Activated CD4-positive, alpha-beta T cell treated with anti-CD3 and anti-CD28 coated beads for 24 hours (primary cell): ENCODE measurements at places on chromosomes 11 and 22.
A peak's percentile ranks its signal among the peaks of the same experiment; 100 is the strongest.

DNA sequence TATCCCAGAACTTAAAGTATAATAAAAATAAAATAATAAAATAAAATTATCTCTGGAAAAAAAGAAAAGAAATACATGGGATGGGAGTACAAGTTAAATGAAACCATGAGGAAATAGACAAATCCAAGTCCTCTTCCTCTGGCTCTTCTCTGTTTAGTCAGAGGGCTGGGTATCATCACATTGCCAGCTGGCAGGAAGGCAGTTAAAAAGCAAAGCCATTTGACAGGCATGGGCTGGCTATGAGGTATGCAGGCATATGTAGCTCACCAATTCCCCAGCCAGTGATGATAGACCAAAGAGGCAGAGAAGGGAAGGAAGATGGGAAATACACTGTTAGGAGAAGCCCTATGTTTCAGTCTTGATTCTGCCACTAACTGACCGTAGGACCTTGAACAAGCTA, 6.5 kb downstream of the LYVE1 start:
- no peak for DNase-seq

GRCh38 chr22:19970479-19971275, 29.1 kb upstream of the TXNRD2 start:
- peak; percentile 75 for DNase-seq

- DNase-seq, result no peak
These were observed 91.1 kb upstream of the KCNA4 start for GRCh38 chr11:30107899-30108298.

GRCh38 chr22:48072777-48073176, 1310.3 kb downstream of the TBC1D22A start:
- DNase-seq, result no peak

DNA sequence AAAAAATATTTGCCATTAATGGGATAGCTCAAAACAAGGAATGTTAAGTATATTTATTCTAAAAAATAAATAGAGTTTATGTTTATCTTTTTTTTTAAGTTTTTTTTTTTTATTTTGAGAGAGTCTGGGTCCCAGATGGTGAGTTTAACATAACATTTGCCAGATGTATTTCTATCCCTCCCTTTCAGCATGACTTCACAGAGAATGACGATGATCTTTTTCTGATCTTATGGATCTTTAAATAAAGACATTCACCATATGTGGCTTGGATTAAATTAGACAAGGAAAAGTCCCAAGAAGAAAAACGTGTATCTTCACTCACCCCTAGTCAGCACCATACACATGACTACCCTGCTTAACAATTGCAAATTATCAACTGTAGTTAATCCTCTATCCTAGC, 839.8 kb upstream of the CNTN5 start:
- DNase-seq, result no peak

- DNase-seq, result no peak
These were observed 5.0 kb downstream of the RPL3 start for GRCh38 chr22:39314251-39314971.

DNA sequence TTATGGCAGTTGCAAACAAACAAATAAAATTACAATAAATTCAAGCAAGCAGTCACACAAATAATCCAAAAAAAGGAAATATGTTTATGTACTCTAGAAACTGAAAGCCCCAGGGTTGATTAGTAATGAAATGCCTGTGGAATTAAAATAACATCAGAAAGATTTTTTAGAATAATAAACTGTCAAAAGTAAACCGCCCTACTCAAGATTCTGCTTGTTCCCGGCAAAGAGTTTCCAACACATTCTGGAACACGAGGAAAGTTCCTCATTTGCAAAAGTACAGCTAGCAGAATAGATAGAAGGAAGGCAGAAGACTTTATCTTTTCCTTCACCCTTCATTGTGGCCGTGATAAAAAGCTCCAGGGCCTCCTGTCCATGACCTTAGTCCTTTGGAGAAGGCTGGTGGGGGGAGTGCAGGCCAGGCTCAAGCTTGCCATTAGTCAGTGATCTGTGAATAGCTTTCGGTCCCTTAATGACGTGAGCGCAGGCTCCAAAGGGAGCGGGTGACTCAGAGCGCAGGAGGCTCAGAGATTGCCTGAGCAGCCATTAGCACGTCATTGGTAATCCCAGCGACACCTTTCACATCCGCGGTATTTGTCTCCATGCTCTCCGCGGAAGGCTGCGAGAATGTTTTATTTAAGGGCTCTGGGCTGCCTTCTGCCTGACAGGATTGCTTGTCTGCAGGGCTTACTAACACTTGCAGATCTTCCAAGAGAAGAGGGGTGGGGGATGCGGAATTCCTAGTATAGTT, 458.3 kb downstream of the METTL15 start:
- no peak for DNase-seq

DNA sequence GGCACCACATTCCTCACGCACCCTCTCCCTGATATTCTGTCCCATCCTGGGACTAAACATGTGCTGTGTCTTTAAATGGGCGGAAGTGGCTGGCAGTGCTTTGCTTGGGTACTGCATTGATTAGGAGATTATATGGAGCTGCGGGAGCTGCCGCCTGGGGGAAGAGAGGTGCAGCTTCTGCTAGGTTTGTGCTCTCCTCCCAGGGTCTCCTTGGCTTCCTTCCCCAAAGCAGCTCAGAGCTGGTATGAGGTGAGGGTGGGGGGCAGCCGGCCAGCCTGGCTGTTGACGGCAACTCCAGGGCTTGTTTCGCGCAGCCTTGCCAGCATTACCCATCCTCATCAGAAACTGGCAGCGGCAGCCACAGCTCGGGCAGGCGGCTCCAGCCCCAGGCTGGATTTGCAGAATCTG, 95.4 kb downstream of the GRAMD1B start:
- no peak for DNase-seq

DNA sequence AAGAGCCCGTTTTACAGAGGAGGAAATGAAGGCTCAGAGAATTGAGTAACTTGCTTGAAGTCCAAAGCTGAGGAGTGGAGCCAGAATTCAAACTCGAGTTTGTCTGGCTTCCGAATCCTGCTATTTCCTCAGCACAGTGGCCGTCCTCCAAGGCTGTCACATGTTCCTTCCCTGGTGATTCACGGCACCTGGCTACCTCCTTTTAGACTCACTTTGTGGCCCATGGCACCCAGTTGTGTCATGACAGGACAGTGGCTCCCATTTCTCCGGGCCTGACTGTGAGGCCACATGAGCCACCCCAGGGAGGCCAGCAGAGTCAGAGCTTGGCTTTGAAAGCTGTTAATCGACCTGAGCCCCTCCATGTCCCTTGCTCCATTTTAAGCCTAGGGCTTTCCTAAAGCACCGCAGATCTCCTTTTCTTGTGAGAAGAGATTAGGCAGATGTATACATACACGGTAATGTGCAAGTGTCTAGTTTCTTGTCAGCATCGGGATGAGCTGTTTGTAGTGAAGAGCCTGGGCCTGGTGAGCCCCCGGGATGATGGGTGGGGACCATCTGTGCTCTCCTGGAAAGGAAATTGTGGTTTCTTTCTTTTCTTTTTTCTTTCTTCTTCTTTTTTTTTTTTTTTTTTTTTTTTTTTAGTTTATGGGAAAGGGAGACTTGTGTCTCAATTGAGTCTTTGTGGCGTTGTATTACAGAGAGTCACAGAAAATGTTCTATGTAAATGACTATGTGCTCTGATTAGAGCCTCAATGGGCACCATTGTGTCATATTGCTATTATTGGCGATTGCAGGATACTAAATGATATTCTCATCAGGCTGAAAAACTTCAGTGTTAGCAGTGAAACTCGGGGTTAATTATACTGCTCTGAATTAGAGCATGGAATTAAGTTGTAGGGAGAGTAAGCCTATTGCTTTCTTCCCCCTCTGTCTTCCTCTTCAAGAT, 54.8 kb downstream of the PTPRJ start:
- DNase-seq, result no peak

GRCh38 chr11:84800755-84801346, 826.3 kb downstream of the DLG2 start:
- no peak for DNase-seq

- DNase-seq, result no peak
These were observed 402.8 kb downstream of the BRD1 start for GRCh38 chr22:49424893-49425270.

GRCh38 chr22:27820896-27821866, 19.6 kb upstream of the MN1 start:
- no peak for DNase-seq

DNA sequence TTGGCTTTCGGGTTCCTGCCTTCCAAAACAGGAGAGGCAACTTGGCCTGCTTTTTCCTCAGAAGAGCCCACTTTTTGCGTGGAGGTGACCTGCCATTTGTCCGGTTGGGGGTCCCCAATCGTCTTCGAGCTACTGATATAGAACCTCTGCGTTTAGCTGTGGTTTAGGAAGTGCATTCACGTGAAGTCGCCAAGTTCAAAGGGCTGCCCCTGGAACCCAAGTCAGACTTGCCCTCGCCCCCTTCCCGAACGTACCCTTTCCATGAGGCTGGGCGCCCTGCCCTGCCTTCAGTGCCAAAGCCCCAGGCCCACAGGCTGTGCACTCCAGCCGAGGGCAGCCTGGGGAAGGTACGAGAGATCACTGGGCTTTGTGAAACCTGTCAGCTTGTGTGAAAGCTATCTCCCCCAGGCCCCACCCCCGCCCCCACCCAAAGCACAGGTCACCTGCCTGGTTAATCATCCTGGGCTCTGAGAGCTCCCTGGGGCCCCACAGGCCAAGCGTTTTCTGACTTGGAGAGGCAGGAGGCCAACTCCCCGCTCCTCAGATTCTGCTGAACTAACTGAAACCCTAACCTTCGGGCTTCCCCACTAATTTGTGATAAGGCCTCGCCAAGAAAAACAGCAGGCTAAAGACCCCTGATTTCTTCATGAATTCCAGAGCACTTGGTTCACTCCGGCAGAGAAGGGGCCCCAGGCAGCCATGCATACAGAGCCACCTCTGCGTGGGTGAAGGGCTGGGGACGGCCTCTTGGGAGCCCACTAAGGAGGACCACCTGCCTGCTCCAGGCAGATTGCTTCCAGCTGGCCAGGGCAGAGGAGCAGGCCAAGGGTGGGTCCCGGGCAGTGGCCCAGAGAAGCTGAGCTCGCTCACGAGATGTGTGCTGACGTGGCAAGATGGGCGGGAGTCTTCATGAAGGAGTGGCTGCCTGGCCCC, 25.8 kb upstream of the KCNQ1OT1 start:
- no peak for DNase-seq

DNA sequence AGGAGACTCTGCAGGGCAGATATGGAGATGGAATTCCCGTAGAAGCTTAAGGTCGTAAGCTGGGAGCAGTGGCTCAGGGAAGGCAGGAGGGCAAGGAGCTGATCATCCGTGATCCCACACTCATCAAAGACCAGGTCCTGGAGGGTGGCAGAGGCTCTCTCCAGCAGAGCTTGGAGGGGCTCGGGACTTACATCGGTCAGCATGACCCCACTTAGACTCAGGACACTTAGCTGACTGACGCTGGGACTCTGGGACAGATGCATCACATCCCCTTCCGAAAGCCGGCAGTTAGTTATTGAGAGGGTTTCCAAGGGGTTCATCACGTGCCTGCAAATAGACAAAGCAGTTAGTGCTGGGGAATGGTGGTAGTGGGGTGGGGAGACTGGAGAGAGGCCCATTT, 10.7 kb downstream of the PRAME start:
- DNase-seq, result no peak

DNA sequence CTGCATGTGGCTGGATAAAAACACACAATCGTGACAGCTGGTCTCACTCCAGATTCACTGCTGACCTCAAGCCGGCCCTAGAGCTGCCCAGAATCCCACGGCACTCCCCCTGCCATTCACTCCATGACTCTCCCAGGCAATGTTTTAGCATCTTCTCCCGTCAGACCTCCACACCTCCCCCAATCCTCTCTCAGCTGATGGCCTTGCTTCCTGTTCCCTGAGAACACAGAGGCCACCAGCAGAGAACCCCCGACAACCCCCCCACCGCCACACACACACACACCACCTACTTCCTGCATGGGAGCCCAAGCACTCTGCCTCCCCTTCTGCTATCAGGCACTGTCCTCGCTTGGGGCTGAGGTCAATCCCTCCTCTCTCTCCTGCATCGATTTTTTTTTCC, 9.3 kb downstream of the TNKS1BP1 start:
- DNase-seq, result no peak

- DNase-seq, result no peak
These were observed 18.6 kb downstream of the USP47 start for GRCh38 chr11:11860103-11860979.

DNA sequence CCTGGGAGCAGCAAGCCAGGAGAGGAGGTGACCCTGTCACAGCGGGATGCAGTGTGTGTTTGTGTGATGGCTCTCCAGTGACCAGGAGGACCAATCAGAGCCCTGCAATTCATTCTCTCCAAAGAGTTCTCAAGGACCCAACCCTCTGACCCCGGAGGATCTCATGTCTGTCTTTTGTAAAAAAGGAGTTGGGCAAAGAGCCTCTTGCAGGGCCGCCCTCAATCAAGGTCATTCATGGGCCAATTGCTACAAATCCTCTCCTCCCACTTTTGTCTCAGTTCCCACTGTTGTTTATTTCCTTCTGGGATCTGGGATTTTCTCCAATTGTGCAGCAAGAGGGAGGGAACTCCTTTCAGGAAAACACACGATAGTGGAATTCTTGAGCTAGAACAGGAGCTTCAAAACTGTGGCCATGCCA, 4.0 kb downstream of the TECTA start:
- DNase-seq, result no peak

- DNase-seq, result no peak
These were observed 757 bp upstream of the RBFOX2 start for GRCh38 chr22:36029406-36029755.

DNA sequence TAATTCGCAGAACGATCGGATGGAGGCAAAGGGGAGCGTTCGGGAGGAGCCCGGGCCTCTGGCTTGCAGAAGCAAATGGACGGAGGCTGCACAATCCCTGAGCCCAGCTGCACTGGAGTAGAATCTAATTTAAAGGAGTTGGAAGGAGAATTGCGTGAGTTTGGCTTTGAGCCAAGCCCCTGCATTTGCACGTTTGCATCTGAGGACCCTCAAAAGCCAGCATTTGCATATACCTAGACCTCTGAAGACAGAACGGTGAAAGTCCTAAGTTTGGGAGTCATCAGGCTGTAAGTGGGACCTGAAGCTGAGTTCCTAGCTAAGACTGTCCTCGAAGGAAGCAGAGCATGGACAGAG, 15.6 kb downstream of the TP53AIP1 start:
- DNase-seq, result no peak

DNA sequence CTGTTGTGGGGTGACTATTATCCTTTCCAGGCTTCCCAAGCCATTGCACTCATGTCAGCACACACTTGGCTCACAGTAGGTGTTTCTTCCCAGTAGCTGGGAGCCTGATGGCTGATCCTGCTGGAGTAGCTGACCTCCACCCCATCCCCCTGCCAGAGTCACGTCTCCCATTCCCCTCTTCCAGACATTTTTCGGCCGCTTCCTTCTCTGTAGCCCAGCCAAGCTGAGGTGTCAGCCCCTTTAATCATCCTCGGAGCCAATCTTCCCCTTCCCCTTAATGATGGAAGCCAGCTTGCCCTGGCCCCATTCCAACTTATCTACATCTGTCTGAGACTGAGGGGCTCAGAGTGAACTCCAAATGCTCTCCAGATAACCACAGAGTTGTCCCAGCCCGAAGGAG, 550.7 kb downstream of the MN1 start:
- no peak for DNase-seq

- DNase-seq, result no peak
These were observed 15.7 kb downstream of the RNH1 start for GRCh38 chr11:491358-491757.

GRCh38 chr22:50186181-50186714, 535 bp downstream of the TRABD start:
- DNase-seq, result no peak

GRCh38 chr11:6650104-6650503, 5.5 kb downstream of the DCHS1 start:
- DNase-seq, result no peak

GRCh38 chr11:133041928-133042882, 490.1 kb downstream of the OPCML start:
- DNase-seq, result no peak
